ENCODE measurements at places on chromosomes 7 and 10.
A peak's percentile ranks its signal among the peaks of the same experiment; 100 is the strongest.

DNA sequence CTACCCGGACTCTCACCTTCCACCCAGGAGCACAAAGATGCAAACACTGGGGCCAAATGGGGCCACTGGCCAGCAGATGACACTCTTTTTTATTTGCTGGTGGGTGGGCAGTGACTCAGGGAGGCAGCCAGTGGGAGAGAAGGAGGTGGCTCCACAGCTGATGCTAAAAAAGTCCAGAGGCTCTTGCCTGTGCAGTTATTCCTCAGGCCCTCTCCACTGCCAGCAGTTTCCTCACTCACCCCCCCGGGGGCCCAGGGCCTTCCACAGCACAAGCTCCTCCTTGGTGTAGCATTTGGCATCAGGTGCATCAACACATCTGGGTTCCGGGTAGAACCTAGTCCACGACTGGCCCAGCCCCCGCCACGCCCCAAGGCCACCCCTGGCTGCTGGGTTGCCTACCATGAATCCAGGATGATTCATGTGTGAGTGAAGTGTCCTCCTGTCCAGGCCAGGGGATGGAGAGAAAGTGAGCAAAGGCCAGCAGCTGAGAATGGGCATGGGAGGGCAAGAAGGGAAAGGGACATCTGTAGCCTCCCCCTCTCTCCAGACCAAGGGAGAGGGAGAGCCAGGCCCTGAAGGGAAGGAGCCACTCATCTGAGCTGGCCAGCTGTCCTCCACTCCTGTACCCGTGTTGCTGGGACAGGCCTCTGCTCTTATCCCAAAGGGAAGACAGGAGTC is 1.7 kb upstream of the KCNH2 start:
- no peak for DNase-seq

DNA sequence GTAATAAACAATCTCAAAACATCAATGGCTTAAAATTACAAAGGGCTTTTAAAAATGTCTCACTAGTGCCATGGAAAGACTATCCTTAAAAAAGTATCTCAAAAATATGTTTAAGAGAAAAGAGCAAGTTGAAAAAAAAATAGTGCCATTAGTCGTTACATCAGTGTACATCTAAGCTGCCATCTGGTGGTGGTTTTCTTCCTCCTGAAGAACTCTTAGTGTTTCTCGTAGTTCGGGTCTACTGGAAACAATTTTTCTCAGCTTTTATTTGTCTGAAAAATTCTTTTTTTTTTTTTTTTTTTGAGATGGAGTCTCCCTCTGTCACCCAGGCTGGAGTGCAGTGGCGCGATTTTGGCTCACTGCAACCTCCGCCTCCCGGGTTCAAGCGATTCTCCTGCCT is 5.9 kb upstream of the GARIN1A start:
- no peak for DNase-seq

DNA sequence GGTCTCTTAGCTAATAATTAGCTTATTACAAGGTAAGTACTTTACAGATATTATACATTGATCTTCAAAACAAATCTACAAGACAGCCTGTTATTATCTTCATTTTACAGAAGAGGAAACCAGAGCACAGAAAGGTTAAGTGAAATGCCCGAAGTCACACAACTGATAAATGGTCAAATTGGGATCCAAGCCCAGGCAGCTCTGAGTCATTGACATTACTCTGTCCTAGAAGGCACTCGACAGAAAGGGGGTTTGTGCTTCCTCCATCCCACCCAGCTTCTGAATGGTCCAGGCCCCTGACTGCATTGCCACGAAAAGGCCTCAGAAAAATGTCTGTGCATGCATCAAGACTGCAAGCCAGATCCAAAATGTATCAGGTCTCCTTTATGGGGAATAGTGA is 81.3 kb upstream of the ZNF438 start:
- no peak for DNase-seq

- no peak for DNase-seq
Observed at GRCh38 chr7:151663382-151664100, 143.8 kb upstream of the RHEB start.

DNA sequence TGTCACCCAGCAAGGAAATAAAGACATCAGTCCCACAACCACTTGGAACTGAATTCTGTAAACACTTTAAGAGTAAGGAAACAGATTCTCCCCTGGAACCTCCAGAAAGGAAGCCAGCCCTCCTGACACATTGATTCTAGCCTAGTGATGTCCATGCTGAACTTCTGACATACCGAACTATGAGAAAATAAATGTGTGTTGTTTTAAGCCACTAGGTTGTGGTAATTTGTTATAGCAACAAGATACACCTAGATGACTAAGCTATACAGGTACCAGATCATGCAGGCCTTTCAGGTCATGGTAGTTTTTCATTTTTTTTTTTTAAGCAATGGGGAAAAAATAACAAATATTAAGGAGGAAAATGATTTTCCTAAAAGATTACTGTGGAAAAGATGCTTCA is 37.6 kb upstream of the LRRTM3 start:
- DNase-seq: no peak

GRCh38 chr7:778968-779451 is 51.9 kb upstream of the PRKAR1B start:
- peak; percentile 72 for DNase-seq

- DNase-seq: no peak
Observed at GRCh38 chr10:24953675-24954074, 1.3 kb upstream of the PRTFDC1 start.

DNA sequence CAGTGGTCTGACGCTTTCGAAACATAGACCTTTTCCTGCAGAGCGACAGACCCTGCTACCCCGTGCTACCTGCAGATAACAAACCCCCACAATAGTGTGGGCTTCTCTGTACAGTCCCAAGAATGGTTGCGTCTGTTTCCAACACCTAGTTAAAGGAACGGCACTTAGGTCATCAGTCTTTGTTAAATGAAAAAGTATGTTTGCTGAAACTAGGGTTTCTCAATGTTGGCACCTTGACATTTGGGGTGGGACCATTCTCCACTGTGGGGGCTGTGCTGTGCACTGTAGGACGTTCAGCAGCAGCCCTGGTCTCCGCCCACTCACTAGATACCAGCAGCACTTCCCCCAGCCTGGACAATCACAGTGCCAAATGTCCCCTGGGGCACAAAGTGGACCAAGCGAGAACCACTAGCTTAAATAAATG is 13.7 kb downstream of the TECTB start:
- DNase-seq: no peak

DNA sequence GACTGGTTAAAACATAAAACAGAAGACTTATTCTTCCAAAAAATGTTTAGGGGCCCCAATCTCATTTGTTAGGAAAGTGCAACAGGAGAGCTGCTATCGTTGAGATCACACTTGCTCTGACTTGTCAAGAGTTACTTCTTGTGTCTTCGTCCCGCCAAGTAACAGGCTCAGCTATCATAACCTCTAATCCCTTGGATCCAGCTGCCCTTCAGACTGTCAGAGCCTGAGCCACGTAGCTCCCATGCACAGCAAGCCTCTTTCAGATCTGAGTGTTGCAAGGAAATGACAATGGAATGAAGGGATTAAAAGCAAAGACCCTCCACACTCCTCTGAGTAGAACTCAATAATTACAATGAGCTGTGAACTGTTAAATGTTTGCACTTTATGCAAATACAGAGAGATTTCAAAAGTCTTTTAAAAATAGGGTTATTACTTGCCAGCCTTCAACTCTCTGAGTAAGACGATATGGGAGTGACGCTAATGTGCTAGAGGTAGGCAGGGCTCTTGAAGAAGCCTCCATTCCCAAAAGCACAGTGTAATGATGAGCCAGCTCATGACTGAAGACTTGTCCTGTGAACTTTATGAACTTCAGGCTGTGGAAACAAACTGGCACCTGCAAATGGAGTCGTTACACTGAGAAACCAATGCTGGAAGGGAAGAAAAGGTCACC is 28.4 kb upstream of the CDK13 start:
- no peak for DNase-seq

DNA sequence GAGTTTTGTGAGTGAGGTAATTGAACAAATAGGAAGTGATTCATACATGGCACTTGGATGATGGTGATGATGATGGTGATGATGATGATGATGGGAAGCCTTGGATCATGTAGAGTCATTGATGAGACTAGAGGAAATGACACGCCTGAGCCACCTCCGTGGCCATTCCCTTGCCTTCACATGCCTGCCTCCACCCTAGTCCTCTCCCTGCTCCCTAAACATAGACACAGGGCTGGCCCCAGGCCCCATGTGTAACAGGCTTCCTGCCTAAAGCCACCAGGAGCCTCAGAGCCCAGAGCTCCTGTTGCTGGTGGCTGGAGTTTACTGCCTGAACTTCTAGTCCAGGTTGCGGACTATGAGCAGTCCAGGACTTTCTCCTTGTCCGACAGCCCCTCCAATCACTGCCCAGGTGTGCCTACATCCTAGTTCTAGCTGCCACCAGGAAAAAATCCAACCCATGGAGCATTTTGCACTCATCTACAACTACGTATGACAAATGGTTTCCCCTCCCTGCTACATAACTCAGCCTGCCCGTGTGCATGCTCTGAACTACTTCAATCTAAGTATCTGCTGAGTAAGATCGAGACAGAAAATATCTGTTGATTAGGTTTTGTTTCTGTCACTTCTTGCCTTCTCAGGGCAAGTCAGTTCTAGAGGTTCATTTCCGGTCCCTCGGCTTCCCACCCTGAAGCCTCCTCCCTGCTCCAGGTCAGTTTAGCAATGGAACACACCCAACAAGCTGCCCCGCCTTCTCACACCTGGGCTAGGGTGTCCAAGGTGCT is 35.5 kb upstream of the KDM7A start:
- DNase-seq: no peak

DNA sequence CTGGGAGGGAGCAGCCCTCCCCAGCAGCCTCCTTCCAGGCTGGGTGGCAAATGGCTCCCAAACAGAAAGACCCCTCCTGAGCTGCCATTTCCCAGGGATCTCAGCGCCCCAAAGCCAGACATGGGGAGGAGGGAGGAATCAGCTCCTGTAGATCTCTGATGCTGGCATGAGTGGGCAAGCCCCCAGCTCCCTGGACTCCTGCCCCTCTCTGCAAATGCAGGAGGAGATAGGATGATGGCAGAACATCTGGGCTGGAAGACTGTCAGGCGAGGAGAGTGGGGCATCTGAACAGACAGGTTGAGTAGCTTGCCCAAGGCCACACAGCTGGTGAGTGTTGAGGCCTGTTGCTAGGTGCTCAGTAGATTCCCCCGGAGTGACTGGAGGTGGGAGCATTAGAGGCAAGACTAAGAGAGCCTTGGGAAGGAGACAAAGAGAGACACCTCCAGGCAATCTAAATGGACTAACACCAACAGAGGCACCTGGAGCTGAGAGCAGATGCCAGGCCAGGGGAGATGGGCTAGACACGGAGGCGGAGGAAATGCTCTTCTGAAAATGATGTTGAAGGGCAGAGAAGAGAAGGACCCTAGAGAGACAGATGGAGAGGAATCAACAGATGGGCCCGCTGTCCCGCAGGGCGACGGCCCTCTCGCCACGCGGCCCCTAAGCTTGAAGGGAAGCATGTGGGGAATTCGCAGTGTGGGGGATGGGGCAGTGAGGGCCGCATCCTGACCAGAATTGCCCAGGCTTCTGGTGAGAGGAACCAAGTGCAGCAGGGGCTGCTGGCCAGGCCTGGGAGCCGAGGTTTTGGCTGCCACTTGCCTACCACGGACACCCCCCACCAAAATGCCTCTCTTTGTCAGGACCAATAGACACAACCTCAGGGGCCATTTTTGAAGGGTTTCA is 84.8 kb upstream of the LRRC4 start:
- no peak for DNase-seq

- no peak for DNase-seq
Observed at GRCh38 chr10:110912374-110912773, 6.6 kb downstream of the BBIP1 start.

DNA sequence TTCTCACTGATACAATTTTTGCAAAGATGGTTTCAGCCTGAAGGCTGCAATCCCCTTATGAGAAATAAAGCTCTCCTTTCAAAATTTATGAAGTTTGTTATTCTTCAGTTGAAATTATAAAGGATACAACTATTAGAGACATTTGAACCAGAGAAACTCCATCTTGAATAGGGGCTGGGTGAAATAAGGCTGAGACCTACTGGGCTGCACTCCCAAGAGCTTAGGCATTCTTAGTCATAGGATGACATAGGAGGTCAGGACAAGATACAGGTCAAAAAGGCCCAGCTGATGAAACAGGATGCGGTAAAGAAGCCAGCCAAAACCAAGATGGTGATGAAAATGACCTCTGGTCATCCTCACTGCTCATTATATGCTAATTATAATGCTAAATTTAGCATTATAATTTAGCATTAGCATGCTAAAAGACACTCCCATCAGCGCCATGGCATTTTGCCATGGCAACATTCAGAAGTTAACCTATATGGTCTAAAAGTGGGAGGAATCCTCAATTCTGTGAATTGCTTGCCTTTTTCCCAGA is 22.4 kb upstream of the IFIT1B start:
- DNase-seq: no peak

DNA sequence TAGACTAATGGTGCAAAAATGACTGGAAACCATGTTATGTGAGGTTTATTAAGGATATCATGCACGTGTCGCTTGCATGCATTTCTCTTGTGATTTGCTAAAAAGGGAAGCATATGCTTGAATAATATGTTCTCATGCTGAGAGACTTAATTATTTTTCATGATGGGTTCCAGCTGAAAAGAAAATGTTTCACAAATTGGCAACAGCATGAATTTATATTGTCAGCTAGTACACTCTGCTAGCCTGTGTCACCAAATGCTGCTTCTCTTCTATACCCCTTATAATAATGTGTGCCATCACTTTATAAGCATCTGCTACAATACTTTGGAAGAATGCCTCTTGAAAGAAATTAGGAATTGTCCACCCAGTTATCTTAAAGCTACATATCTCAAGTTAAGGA is 63.0 kb downstream of the GNAI1 start:
- no peak for DNase-seq

- DNase-seq: no peak
Observed at GRCh38 chr7:110842796-110843195, 248.1 kb upstream of the LRRN3 start.

- DNase-seq: no peak
Observed at GRCh38 chr10:13973742-13974141, 357.0 kb downstream of the FRMD4A start.

GRCh38 chr7:27532314-27532713 is 130.4 kb downstream of the HIBADH start:
- DNase-seq: no peak

DNA sequence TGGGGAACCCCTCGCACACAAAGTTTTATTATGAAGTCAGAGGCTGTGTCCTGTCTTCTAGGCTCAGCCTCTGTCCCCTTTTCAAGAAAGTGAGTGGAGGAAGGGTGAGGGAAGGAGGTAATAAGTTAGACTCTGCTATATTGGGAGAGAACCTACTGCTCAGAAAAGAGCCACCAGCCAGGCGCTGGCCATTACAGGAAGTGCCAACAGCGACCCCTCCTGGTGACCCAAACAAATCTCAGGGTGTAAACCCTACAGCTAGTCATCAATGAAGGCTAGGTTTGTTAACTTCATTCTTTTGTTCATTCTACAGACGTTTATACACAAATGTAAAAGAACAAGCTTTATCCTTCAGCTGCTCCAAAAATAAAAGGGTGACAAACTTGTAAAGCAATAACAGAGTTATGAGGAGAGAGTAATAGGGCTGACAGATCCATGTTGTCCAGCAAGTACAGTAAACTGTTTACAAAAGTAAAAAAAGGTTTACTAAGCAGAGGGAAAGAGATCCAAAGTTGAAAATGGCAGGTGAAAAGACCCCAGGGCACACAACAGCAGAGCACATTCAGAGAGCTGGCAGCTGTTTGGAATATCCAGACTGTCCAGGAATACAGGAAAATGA is 82.7 kb downstream of the FAM204A start:
- DNase-seq: no peak

GRCh38 chr10:90779548-90779947 is 78.3 kb downstream of the HTR7 start:
- DNase-seq: no peak

Data from DMS153 (cell line).